Activated T-cell treated with anti-CD3 and anti-CD28 coated beads, Interleukin-2, amount 50 U/mL, for 72 hours (primary cell): ENCODE measurements at places on chromosomes 7 and 10. TPM values are rescaled to one million over a fixed set of nuclear protein-coding genes. Genes with fewer than 3 reads are reported as not detected.

DNA sequence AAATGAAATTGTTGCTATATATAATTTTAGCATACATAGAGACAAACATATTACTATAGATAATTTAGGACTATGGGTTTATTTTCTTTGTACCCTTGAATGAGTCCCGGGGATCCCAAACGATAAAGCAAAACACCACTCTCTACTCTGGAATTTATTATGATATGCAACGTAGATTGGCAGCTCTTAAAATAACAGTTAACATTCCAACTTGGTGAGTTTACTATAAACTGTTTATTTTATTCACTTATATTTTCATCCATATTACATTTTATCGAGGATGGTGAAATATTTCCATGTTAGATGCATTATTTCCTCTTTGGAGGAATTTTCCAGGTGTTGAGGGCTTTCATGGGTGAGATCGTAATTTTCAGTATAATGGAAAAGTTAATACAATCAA is 138.7 kb upstream of the DGKB start:
- H3K27ac ChIP-seq, result no peak overlapping the region
- H3K4me3 ChIP-seq, result no peak overlapping the region
- H3K27me3 ChIP-seq, result no peaks in the 10 kb centered on the region
- no peaks in the 10 kb centered on the region for H3K4me1 ChIP-seq
- H3K36me3 ChIP-seq, result no peaks in the 10 kb centered on the region

NACAD gene
- total RNA-seq, result 0.76 TPM

DNA sequence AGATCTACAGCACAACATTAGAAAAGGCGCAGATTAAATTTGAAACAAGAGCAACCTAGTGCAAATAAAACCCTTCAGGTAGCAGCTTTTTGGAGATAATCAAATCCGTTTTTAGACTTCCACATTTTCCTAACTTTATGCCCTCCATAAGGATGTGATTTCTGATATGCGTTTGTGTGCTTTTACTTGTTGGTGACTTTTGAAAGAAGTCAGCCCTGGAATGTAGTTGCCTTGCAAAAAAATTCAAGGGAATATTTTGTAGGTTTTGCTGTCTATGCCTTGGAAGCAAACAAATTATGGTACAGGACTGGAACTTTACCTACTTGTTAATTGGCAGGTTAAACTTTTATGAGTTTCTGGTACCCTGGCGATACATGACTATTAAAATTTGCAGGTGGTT is 86.7 kb upstream of the HDAC9 start:
- no peak overlapping the region for H3K4me3 ChIP-seq
- DNase-seq, result no peak
- H3K4me1 ChIP-seq, result no peaks in the 10 kb centered on the region

GRCh38 chr7:34659472-34660075 is 1.6 kb downstream of the NPSR1 start:
- H3K36me3 ChIP-seq, result no peaks in the 10 kb centered on the region
- H3K4me3 ChIP-seq, result no peak overlapping the region
- no peak for DNase-seq
- peaks cover 10% of the 10 kb centered on the region for H3K27me3 ChIP-seq
- H3K27ac ChIP-seq, result no peak overlapping the region

PDZD8 gene
- total RNA-seq, result 18.3 TPM

WNT16 gene
- total RNA-seq, result not detected

GRCh38 chr7:151869109-151869428 is 7.8 kb downstream of the PRKAG2 start:
- H3K27me3 ChIP-seq, result no peaks in the 10 kb centered on the region
- H3K36me3 ChIP-seq, result no peaks in the 10 kb centered on the region
- no peak overlapping the region for H3K27ac ChIP-seq
- no peak overlapping the region for H3K4me3 ChIP-seq
- DNase-seq, result no peak
- peaks cover 14% of the 10 kb centered on the region for H3K4me1 ChIP-seq

GRCh38 chr7:121872831-121873288 is at the start of gene PTPRZ1:
Gene PTPRZ1, plus strand, starts transcription at chr7:121873161. Its CDS starts 339 bp downstream, at chr7:121873500.
- H3K4me3 ChIP-seq, result peak within 1 kb of the TSS; percentile 66
- H3K4me1 ChIP-seq, result peaks cover 11% of the 10 kb centered on the region
- no peak for DNase-seq

DNAJC12 gene
- 36.4 TPM for total RNA-seq

DNA sequence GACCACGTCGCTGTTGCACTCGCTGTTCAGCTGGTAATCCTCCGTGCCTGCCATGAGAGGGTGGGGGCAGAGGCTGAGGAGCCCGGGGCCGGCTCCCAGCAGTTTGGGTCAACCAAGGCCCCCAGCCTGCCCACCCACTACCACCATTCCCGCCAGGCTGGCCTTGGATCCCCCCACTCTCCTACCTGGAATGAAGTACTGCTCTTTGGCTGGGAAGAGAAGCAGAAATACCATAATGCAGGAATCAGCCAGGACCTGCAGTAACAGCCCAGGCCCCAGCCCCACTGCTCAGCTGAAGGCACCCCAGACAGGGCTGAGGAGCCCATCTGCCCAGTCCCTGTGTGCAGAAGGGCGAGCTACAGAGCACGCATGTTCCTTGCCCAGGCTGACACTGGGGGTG is 138.0 kb downstream of the SLIT1 start:
- H3K4me3 ChIP-seq, result no peak overlapping the region
- H3K36me3 ChIP-seq, result peaks cover 2% of the 10 kb centered on the region
- no peak for DNase-seq

NOS3 gene
- 6.8 TPM for total RNA-seq

- H3K27ac ChIP-seq, result no peak overlapping the region
- no peak for DNase-seq
- peaks cover 1% of the 10 kb centered on the region for H3K36me3 ChIP-seq
- H3K4me1 ChIP-seq, result no peaks in the 10 kb centered on the region
Observed at GRCh38 chr7:152103066-152103465, 77.6 kb downstream of the GALNT11 start.

INPP5A gene
- total RNA-seq, result 11.0 TPM

VKORC1L1 gene
- 14.1 TPM for total RNA-seq
